ENCODE measurements at places on chromosomes 13 and 19.
A peak's percentile ranks its signal among the peaks of the same experiment; 100 is the strongest.

GRCh38 chr13:77779552-77780272, 82.2 kb downstream of the SLAIN1 start:
- DNase-seq = peak; percentile 42

GRCh38 chr19:6602729-6603114, 11.8 kb upstream of the CD70 start:
- no peak for DNase-seq

DNA sequence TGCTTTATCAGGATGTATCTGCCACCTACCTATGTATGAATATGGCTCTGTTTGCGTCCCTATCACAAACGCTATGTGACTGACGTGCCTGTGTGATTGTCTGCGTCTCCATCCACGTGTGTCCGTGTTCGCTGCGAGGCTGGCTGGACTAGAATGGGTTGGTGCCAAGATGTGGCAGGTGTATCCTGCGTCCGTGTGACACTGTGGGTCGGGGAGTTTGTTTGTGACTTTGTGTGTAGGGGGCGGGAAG, 6.7 kb upstream of the HOOK2 start:
- DNase-seq = no peak

DNA sequence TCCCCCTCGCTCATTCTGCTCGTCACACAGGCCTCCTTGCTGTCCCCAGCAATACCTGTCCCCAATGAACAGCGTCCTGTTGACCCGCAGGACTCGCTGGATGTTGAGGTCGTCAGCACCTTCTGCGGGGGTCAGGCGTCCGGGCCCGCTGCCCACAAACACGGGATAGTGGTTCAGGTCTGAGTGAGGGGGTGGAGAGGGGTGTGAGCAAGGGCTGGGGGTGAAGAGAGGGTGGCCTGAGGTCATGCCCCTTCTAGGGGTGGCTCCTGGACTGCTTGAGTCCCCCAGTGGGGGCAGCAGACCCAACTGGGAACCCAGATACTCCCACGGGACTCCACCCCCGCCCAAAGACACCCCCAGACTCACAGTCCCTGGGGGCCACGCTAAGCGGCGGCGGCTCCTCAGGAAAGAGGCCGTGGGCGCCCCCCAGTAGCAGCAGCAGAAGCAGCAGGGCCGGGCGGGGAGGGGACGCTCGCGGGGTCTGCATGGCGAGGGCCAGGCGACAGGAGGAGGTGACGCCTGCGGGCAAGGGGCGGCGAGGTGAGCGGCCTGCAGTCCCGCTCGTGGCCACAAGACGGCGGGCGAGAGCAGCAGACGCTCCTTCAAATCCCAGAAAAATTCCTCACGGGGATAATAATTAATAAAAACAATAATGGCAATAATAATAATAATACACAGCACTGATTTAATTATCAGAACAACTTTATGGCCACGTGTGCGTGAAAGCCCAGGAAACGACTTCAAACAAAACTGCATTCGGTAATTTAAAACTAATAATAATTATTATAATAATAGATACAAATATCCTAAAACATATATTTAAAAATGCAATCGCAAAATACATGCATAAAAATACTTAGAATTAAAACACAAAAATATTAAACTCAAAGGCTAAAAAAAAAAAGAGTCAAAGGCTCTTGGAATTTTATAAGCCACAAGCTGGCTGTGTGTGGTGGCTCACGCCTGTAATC, 1.2 kb downstream of the SEMA6B start:
- no peak for DNase-seq

DNA sequence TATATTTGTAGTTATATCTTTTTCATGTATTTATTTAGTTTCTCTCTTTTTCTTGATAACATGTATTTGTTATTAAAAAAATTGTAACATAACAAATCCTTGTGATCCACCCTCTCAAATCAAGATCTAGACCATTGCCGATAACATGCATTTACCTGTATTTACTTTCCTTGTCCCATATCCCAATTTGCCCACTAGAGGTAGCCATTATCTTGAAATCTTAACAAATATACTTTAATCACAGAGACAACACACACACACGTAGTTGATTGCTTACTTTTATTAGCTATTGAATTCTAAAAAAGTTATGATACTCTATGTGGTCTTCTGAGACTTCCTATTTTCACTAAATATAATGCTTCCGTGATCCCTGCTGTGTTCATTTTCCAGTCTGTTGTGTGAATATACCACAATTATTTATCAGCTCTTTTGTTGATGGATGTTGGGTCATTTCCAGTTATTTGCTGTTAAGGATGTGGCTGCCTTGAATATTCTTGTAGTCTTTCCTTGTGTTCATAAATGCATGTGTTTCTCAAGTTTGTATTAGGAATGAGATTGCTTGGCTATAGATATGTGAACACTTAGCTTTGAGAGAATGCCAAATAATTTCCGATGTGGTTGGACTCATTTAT, 31.3 kb upstream of the ZMYM2 start:
- DNase-seq = peak; percentile 53

DNA sequence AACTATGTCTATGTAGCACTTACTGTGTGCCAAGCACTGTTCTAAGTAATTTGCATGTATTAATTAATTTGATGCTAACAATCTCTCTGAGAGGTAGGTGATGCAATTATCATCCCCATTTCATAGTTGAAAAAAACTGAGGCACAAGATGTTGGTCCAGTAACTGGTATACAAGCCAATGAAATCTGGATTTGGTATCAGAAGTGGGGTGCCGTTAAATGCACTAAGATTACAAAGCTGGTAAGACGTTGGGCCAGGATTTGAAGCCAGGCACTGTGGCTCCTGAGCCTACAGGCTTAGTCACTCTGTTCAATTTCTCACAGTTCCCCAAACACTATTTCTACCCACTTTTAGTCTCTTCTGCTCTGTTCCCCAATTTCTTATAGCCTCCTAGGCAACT, 70.4 kb upstream of the CACNA1A start:
- no peak for DNase-seq

DNA sequence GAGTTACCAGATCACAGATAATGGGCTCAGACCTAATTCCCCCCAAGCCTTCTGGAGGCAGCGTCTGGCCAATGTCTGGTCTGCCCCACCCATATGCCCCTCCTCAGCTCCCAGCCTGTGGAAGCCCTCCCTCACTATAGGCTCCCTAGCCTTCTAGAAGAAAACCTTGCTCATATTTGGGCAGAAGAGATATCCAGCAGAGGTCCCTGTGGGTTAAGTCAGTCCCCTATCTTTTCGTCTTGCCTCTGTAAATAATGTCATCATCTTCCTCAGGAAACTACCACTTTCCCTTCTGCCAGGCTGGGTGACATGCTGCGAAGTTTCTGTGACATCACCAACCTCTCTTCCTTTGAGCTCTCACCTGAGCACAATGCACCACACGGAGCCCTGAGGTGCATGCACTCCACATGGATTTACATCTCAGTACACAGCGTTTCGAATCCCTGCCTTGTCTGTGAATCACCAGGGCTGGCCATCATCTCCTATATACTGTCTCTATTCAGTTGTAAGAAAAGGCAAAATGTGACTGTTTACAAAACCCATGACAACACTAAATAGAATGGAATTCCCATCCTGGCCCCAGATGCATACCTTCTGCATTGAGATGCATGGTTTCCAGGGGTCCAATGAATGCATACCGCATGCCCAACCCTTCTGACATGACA, 112.8 kb downstream of the CRYL1 start:
- no peak for DNase-seq

- no peak for DNase-seq
Observed at GRCh38 chr19:33677745-33678426, 56.1 kb downstream of the CHST8 start.

- DNase-seq = no peak
Observed at GRCh38 chr19:15136234-15136954, 29.2 kb downstream of the SYDE1 start.

GRCh38 chr13:41019578-41020347, 647 bp upstream of the ELF1 start:
- no peak for DNase-seq

DNA sequence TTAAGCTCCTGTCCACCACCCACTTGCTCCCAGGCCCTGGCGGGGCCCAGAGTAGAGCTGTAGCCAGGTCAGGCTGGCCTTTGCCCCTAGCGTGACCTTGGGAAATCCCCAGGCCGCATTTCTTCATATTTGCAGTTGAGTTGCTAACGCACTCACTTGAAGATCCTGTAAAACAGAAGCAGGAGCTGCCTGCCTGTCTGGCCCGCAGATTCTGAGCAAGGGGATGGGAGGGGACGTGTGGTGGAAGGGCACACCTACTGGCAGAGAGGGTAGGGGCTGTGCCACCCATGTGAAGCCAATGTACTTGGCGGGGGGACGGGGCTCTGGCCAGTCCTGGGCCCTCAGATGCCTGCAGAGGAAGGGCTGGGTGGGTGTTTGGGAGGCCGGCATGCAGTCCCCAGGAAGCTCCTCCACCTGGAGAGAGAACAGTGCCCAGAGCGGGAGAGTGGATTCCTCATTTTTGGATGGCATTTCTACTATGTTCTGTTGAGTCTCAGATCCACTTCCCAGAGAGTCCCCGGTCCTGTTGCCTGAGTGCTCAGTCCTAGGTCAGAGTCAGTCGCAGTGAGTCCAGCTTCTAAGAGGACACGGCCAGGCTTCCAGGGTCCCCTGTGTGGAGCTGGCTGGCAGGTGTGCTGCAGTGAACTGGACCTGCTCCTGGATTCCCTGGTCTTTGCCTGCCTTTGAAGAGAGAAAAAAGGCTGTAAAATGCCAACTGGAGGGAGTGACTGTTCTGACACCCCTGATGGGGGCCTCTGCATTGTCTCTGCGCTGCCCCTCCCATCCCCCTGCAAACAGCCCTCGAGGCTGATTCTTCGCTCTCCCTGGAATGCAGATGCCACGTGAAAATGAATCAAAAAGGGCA, 62.9 kb downstream of the GGACT start:
- DNase-seq = no peak

DNA sequence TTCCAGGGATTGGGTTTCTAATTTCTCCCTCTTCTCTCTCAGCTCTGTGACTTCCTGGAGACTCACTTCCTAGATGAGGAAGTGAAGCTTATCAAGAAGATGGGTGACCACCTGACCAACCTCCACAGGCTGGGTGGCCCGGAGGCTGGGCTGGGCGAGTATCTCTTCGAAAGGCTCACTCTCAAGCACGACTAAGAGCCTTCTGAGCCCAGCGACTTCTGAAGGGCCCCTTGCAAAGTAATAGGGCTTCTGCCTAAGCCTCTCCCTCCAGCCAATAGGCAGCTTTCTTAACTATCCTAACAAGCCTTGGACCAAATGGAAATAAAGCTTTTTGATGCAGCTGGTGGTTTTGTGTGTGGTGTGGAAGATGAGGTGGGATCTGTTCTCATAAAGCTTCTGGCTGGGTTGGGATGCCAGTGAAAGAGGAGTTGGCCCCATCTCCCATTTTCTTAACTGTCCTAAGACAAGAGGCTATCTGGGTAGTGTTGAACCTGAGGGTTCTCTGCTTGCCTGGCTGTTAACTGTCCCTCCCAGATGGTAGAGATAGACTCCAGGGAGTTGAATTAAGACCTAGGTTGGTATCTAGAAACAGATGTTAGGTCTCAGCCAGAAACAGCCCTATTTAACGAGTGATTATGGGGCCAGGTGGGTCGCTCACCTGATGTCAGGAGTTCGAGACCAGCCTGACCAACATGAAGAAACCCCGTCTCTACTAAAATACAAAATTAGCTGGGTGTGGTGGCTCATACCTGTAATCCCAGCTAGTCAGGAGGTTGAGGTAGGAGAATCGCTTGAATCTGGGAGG, 1.6 kb downstream of the FTL start:
- DNase-seq = no peak
